ENCODE measurements at places on chromosomes 4 and X. TPM values are rescaled to one million over a fixed set of nuclear protein-coding genes. Genes with fewer than 3 reads are reported as not detected.

CLGN gene
- total RNA-seq: 89.8 TPM

GRIA3 gene
- total RNA-seq: 0.76 TPM

SPINK2 gene
- not detected for total RNA-seq

MEPE gene
- total RNA-seq: not detected

SPACA5 gene
- not detected for total RNA-seq

SUV39H1 gene
- 3.9 TPM for total RNA-seq

NALF2 gene
- total RNA-seq: 4.5 TPM
